ENCODE measurements at places on chromosomes 2 and 18. TPM values are rescaled to one million over a fixed set of nuclear protein-coding genes. Genes with fewer than 3 reads are reported as not detected.

GRCh38 chr2:60556175-60556574 lies 2.7 kb upstream of the BCL11A start:
- H3K36me3 ChIP-seq = no peaks in the 10 kb centered on the region
- peaks cover 68% of the 10 kb centered on the region for H3K27me3 ChIP-seq
- no peak overlapping the region for H3K27ac ChIP-seq
- H3K4me3 ChIP-seq = no peak overlapping the region
- peaks cover 21% of the 10 kb centered on the region for H3K4me1 ChIP-seq

The FSIP2 gene
- total RNA-seq = 0.21 TPM

- no peaks in the 10 kb centered on the region for H3K4me1 ChIP-seq
- no peak overlapping the region for H3K4me3 ChIP-seq
- no peak for DNase-seq
- H3K36me3 ChIP-seq = no peaks in the 10 kb centered on the region
Measured at GRCh38 chr2:106961328-106961727, 75.4 kb upstream of the ST6GAL2 start.

- peaks cover 2% of the 10 kb centered on the region for H3K27me3 ChIP-seq
- DNase-seq = no peak
- no peaks in the 10 kb centered on the region for H3K36me3 ChIP-seq
- peaks cover 21% of the 10 kb centered on the region for H3K4me1 ChIP-seq
- no peak overlapping the region for H3K27ac ChIP-seq
- H3K4me3 ChIP-seq = no peak overlapping the region
Measured at GRCh38 chr2:30218814-30219213, 12.5 kb upstream of the LBH start.

- DNase-seq = no peak
- H3K27ac ChIP-seq = no peak overlapping the region
- no peak overlapping the region for H3K4me3 ChIP-seq
- no peaks in the 10 kb centered on the region for H3K36me3 ChIP-seq
- H3K27me3 ChIP-seq = no peaks in the 10 kb centered on the region
- peaks cover 7% of the 10 kb centered on the region for H3K4me1 ChIP-seq
Measured at GRCh38 chr18:57205641-57206040, 58.8 kb downstream of the BOD1L2 start.

DNA sequence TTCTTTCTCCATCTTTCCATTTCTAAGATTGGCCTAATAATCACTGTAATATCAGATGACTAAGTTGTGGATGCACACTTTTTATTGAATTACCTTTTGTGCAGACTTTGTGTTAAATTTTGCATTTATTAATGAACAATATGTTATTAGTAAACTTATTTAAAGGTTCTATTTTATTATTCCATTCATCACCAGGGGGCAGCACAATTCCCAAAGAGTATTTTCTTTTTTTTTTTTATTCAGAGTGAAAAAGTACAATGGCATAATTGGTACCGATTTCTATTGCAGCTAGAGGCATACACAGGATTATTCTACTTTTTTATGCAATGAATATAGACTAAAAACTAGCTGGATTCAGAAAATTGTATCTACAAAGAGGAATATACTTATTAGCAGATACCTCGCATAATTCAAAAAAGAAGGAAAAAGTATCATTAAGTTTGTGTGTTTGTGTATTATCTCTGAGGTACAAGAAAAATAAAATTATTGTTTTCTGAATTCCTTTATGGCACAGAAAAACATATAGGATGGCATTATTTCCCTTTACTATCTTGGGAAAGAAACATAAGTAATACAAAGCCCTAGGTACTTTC lies 390.6 kb downstream of the ERBB4 start:
- no peak overlapping the region for H3K4me3 ChIP-seq
- no peaks in the 10 kb centered on the region for H3K4me1 ChIP-seq
- H3K27ac ChIP-seq = no peak overlapping the region
- no peaks in the 10 kb centered on the region for H3K36me3 ChIP-seq
- H3K27me3 ChIP-seq = no peaks in the 10 kb centered on the region

DNA sequence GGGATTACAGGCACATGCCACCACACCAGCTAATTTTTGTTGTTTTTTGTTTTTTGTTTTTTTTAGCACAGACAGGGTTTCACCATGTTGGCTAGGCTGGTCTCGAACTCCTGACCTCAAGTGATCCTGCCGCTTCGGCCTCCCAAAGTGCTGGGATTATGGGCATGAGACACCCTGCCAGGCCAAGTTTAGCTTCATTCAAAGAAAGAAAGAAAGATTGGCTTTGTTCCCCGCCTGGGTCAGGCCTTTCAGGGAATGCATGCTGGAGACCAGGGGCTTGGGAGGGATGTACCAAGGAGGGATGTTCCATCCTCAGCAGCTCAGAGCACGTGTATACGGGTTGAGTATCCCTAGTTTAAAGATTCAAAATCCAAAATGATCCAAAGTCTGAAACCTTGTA lies 283.0 kb downstream of the ALPK2 start:
- DNase-seq = no peak
- no peaks in the 10 kb centered on the region for H3K36me3 ChIP-seq
- H3K27me3 ChIP-seq = no peaks in the 10 kb centered on the region
- no peak overlapping the region for H3K27ac ChIP-seq
- no peak overlapping the region for H3K4me3 ChIP-seq
- no peaks in the 10 kb centered on the region for H3K4me1 ChIP-seq

GRCh38 chr2:67917332-67918054 lies 145.3 kb downstream of the C1D start:
- no peaks in the 10 kb centered on the region for H3K4me1 ChIP-seq
- no peak for DNase-seq
- H3K36me3 ChIP-seq = no peaks in the 10 kb centered on the region
- H3K27ac ChIP-seq = no peak overlapping the region

GRCh38 chr2:234374736-234375135 lies 122.1 kb downstream of the ARL4C start:
- H3K36me3 ChIP-seq = peaks cover 2% of the 10 kb centered on the region
- H3K27me3 ChIP-seq = no peaks in the 10 kb centered on the region
- H3K27ac ChIP-seq = no peak overlapping the region
- H3K4me1 ChIP-seq = peaks cover 64% of the 10 kb centered on the region
- no peak overlapping the region for H3K4me3 ChIP-seq

DNA sequence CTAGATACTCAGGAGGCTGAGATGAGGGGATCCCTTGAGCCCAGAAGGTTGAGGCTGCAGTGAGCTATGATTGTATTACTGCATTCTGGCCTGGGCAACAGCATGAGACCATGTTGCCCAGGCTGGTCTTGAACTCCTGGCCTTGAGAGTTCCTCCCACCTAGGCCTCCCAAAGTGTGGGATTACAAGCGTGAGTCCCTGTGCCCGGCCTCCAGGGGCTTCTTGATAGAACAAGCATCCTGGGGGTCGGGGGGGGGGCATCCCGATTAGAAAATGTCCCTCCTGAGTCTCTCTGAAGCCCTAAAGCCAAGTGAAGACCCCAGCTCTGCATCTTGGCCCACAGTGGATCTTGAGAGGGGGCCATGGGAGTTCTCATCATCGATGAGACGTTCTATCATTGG lies 22.3 kb upstream of the EFHD1 start:
- DNase-seq = no peak
- H3K4me3 ChIP-seq = no peak overlapping the region
- H3K27ac ChIP-seq = no peak overlapping the region
- no peaks in the 10 kb centered on the region for H3K36me3 ChIP-seq

DNA sequence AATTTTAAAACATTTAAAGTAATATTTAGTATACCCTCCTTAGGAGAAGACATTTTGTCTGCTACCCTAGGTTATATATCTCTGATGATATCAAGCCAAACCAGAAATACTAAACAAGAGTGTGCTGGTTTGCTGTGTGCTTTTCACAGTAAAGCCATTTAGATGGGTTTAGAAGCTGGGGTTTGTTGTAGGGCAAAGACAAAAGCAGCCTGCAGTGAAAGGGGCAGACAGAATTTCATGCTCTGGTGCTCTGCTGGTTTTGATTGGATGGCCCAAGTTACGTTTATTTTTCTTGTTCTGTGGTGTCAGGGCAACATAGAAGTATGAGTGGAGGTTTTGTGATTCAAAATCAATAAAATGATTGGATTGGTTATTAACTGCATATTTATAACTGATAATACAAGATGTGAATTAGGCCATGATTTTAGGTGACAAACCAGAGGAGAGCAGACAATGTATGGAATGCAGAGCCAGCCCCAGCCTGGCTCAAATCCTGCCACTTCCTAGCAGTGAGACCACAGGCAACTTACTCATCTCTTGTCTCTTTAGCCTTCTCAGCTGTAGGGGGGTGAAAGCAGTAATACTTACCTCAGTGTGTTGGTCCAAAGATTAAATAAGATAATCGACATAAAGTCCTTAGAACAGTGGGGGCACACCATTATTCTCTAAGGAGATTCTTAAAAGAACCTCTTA lies 30.9 kb upstream of the IER3IP1 start:
- peaks cover 42% of the 10 kb centered on the region for H3K27me3 ChIP-seq
- no peak overlapping the region for H3K4me3 ChIP-seq
- H3K27ac ChIP-seq = no peak overlapping the region
- no peak for DNase-seq
- H3K36me3 ChIP-seq = no peaks in the 10 kb centered on the region

GRCh38 chr18:3578621-3579020 lies 128.6 kb downstream of the TGIF1 start:
- no peaks in the 10 kb centered on the region for H3K36me3 ChIP-seq
- H3K27me3 ChIP-seq = no peaks in the 10 kb centered on the region
- peaks cover 8% of the 10 kb centered on the region for H3K4me1 ChIP-seq
- no peak overlapping the region for H3K4me3 ChIP-seq
- no peak overlapping the region for H3K27ac ChIP-seq

The TMEM169 gene
- 1.3 TPM for total RNA-seq

The NOL4 gene
- not detected for total RNA-seq

DNA sequence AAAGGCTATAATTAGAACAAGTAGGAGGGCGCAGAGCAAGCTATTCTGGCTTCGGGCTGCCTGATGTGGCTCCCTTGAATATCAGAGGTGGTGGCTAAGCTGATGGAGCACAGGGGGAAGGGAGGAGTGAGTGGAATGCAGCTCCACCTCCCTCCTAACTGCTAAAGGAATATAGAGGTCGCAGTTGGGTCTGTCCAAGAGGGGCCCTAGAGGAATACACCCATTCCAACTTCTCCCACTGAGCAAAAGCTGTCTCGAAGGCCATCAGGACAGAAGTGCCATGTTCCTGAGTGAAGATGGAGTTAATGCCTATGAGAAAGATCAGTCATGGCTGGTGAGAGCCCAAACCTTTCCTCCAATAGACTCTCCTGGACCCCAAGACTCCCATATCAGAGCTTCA lies 32.8 kb upstream of the MARCO start:
- no peaks in the 10 kb centered on the region for H3K4me1 ChIP-seq
- H3K27ac ChIP-seq = no peak overlapping the region
- H3K36me3 ChIP-seq = no peaks in the 10 kb centered on the region
- no peaks in the 10 kb centered on the region for H3K27me3 ChIP-seq

The SERPINB2 gene
- not detected for total RNA-seq

The NAGK gene
- 59.3 TPM for total RNA-seq

DNA sequence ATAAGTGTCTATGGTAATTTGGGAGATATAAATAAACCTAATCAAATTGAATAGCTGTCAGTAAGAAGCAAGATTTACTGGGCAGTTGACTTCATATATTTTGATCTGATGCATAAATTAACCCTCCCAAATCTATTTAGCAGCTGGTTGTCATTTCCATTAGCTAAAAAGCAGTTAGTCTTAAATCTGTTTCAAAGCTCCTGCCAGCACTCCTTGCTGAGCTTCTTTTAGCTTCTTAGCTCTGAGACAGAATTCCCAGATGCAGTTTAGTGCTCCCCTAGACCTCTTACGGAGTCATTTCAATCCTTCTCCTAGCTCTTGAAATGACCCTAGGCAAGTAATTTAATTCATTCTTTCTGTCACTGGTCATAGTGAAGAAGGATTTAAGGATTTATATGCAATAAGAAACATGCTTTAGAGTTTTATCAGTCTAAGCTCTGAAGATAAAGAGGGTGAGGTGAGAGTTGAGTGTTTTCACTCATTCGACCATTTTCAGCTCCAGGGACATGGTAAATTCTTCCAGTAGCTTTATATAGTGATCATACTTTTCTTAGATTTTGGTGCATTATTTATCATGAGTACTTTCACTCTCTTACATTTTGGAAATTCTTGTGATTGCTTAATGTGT lies 98.9 kb downstream of the PHLPP1 start:
- no peak overlapping the region for H3K4me3 ChIP-seq
- no peaks in the 10 kb centered on the region for H3K27me3 ChIP-seq
- H3K4me1 ChIP-seq = peaks cover 20% of the 10 kb centered on the region

The MGAT4A gene
- total RNA-seq = 44.6 TPM

The SEMA4F gene
- total RNA-seq = 5.5 TPM

The MARCHF7 gene
- 80.0 TPM for total RNA-seq

DNA sequence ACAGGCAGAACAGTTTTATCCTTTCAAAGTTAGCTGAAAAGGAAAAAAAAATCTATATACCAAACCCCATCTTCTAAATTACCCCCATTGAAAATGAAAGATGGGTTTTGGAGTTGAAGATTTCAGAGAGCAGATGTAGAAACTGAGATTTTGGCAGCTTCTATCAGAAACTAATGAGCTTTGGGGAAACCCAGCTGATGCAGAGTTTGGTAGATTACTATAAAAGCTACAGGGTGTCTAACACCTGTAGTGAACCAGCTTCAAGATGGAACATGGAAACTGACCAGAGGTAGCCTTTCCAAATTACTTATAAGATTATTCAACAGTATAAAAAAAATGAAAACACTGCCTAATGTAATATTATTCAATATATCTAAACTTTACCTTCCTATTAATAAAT lies 583.1 kb downstream of the XIRP2 start:
- no peak overlapping the region for H3K27ac ChIP-seq
- H3K36me3 ChIP-seq = no peaks in the 10 kb centered on the region
- no peaks in the 10 kb centered on the region for H3K27me3 ChIP-seq
- no peak for DNase-seq

The TMEM198 gene
- 3.8 TPM for total RNA-seq

The RNF103 gene
- 12.4 TPM for total RNA-seq

DNA sequence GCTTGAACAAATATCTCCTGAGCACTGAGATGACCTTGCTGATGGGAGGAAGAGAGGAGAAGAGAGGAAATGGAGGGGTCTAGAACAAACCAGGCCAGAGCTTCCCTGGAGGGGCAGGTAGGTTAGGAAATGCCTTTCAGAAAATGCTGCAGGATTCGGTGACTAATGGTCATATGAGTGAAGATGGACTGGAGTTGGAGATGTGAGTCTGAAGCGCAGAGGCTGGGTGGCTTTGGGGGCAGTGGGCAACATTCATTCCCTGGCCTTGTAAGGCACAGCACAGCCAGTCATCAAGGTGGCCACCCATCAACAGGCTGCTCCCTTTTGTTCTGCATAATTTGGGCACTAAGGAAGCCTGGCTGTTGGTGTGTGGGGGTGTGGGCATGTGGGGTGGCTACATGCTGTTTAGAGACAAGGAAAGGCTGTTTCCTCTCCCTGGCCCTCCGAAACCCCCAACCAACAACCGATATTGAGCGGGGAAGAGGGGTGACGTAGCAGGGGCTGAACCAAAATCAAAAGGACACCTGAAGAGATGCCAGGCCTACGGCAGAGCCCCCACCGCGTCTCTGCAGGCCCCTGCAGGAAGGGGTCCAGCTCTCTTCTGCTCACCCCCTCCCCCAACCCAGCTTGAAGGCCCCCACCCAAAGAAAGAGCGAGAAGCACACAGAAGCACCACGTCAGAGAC lies 1.5 kb downstream of the SLC30A3 start:
- peaks cover 50% of the 10 kb centered on the region for H3K27me3 ChIP-seq
- H3K4me1 ChIP-seq = peaks cover 18% of the 10 kb centered on the region
- H3K36me3 ChIP-seq = no peaks in the 10 kb centered on the region

The MLPH gene
- not detected for total RNA-seq

All from activated T-helper 2 cell treated with anti-CD3 and anti-CD28 coated beads, Interferon-gamma antibody, Interleukin-2, Interleukin-4, amounts not matched to agents 10 μg/mL and 5 μg/mL and 100 μg/mL, durations not matched to agents 14 hours and 24 hours and 36 hours (primary cell).